ENCODE measurements at places on chromosomes 7 and 10.

DNA sequence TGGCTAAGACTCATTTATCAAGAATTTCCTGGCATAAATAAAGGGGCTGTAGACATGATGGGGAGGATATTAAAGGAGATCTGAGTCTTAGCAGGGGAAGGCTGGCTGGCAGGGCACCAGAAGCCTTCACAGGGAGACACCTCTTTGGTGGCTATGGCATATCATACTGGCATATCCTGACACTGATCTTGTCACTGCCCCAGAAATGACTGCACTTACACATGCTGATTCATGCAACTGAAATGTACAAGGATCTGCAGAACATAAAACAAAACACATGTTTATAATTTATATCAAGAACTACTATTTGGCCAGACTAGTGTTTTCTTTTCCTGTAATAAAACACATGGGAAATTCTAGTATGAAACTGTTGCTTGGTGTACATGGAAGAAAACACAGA is 5.5 kb upstream of the LIPN start:
- DNase-seq, result no peak

DNA sequence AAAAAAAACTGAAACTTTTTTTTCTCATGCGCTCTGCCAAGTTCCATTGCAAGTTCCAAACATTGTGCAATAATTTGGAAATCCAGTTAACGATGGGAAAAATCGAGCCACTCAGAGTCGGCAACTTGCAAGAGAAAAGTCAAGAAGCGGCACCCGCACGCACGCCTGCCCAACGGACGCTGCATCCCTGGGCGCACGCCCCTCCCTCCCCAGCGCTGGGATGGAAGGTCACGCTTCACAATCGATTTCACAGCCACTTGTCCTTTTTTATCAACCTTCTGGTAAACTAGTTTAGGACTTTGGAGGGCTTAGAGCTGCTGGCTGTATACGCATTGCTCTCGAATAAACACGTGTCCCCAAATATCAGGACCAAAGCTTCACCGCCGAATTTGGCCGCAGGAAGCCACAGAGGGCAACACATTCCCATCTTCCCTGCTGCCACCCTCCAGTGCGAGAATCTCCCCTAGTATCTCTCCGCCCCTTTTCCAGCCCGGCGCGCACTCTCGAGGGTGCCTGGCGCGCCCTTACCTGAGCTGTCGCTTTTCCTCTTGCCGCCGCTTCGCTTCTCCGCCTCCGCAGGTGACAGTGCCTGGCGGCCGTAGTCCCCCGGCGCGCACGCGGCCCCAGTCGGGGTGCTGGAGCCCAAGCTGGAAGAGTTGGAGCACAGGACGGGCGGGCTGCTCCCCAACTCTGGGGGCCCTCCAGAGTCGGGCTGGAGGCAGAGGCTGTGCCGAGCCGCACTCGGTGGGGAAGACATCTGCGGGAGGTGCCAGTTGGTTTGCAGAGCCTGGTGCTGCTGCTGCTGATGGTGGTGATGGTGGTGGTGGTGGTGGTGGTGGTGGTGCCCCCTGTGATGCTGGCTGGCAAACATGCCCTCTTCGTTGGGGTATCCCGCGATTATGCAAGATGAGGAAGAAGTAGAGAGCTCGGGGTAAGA is 857 bp downstream of the MEOX2 start:
- no peak for DNase-seq

DNA sequence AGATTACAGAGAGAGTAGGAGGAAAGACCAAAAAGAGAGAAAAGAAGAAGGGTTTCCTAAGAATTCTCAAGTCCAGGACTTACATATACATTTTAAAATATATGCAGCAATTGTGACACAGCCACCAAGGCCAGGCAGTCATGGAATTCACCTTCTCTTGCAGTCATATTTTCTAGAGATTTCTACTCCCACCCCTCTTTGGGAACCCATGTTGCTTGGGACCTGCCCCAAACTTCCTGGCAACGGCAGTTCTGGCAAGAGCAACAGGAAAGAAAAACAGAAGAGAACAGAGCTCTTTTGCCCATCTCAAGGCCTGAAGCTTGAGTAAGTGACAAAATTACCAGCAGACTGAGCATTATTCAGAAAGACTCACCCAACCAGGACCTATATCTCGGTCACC is 128.3 kb upstream of the ASAH2 start:
- DNase-seq, result no peak

GRCh38 chr10:28139138-28139537 is 140.3 kb upstream of the ODAD2 start:
- DNase-seq, result no peak

GRCh38 chr10:126021833-126022500 is 125.6 kb downstream of the FANK1 start:
- DNase-seq, result no peak

DNA sequence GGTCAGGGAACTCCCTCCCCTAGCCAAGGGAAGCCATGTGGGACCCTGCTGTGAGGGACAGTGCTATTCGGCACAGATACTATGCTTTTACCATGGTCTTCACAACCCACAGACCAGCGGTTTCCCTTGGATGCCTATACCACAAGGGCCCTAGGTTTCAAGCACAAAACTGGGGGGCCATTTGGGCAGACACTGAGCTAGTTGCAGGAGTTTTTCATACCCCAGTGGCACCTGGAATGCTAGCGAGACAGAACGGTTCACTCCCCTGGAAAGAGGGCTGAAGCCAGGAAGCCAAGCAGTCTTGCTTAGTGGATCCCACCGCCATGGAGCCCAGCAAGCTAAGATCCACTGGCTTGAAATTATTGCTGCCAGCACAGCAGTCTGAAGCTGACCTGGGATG is 156.8 kb downstream of the THSD7A start:
- no peak for DNase-seq

- no peak for DNase-seq
Observed at GRCh38 chr7:158190756-158191155, 396.9 kb downstream of the PTPRN2 start.

DNA sequence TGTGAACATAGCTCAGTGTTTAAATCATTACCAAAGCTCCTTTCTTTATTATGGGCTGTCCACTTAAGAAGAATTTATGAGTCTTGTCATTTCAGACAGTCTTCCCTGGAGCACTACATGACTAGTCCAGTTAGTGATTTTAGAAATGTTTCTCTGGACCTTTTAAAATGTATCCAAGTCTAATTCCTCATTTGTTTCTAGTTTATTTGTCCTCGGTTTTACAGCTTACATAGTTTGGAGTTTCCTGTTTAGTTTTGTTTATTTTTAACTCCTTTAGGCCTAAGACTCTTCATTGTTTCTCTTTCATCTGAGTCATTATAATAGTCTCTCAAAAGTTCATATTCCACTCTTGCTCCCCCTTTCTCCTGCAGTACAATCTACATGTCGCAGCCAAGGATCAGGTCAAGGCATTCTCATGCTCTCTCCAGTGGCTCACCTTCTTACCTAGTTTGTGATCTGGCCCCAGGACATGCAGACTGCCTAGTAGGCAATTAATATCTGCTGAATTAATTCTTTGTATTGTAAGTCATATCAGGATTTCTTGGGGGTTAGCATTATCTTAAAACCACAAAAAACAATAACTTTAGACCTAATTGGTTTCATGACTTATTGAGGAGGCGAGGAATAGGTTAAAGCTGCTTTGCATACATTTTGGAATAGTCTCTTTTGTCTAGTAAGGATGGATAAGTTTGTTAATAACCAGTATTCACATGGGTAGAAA is 93.8 kb downstream of the MAPK8 start:
- no peak for DNase-seq

- DNase-seq, result no peak
Observed at GRCh38 chr7:142303650-142304049, 45.8 kb upstream of the PRSS58 start.

DNA sequence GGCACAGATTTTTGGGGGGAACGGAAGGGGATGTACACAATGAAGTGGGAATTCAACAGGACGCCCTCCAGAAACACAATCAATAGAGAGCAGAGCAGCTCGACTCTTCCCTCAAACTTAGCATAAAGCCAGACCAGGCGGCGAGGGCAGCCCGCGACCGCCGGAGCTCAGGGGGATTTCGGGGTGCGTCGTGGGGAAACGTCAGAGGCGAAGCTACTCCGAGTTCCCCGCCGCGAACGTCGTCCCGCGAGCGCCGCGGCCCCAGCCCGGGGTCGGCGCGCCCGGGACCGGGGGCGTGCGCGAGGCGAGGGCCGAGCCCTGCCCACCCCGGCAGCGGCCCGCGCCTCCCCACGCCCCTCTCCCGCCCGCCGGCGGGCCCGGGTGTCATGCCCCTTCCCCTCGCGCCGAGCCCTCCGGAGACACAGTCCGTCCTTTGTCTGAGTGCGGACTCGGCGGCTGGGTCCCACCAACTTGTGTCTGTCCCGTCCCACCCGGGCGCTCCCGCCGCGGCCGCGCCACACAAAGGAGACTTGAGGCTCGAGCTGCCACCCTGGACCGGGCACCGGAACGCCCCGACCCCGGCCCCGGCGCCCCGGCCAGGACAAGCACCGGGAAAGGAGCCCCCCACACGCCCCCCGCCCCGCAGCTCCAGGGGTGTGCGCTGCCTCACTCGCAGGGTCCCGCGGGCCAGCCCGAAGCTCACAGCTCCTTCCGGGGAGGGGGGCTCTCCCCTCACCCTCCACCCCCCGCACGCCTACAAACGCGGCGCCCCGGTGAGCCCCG is 634 bp downstream of the EZH2 start:
- DNase-seq, result no peak

Data from NCI-H446 (cell line).